ENCODE measurements at places on chromosomes 16 and 17.

- DNase-seq: no peak
These were observed 1.5 kb downstream of the HOXB3 start for GRCh38 chr17:48588528-48588927.

GRCh38 chr17:62937606-62938005, 28.4 kb upstream of the TANC2 start:
- DNase-seq: no peak

DNA sequence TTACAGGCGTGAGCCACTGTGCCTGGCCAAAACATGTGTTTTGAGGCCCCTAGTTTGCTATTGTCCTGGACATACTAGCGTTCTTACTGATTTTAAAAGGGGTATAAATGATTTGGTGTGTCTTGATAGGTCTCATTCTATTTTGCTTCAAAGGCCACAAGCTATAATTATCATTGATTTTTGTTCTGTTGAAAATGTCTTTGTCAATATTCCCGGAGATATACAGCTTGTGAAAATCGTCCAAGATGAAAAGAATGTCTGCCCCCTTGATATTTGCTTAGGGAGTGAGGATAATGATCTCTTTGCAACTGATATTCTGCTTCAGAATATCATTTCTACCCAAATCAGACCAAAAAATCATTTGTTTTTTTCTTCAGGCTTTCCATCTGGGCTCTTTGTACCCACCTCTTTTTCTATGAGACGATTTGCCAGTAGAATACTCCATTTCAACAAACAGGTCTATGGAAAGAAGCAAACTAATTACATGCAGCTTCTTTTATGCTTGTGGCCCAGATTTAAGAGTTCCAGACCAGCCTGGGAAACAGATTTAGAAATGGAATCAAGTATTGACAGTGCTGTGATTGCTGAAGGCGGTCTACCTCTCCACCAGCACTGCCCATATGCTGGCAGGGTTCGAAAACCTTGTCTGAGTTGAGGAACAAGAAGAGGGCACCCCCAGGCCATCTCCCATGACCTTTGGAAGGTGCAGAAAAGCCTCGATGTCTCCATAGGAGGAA, 14.1 kb upstream of the ST6GALNAC1 start:
- no peak for DNase-seq

- no peak for DNase-seq
These were observed 92.2 kb downstream of the TUBD1 start for GRCh38 chr17:59800530-59800942.

GRCh38 chr17:44760474-44761308, 1.9 kb downstream of the ADAM11 start:
- DNase-seq: no peak

DNA sequence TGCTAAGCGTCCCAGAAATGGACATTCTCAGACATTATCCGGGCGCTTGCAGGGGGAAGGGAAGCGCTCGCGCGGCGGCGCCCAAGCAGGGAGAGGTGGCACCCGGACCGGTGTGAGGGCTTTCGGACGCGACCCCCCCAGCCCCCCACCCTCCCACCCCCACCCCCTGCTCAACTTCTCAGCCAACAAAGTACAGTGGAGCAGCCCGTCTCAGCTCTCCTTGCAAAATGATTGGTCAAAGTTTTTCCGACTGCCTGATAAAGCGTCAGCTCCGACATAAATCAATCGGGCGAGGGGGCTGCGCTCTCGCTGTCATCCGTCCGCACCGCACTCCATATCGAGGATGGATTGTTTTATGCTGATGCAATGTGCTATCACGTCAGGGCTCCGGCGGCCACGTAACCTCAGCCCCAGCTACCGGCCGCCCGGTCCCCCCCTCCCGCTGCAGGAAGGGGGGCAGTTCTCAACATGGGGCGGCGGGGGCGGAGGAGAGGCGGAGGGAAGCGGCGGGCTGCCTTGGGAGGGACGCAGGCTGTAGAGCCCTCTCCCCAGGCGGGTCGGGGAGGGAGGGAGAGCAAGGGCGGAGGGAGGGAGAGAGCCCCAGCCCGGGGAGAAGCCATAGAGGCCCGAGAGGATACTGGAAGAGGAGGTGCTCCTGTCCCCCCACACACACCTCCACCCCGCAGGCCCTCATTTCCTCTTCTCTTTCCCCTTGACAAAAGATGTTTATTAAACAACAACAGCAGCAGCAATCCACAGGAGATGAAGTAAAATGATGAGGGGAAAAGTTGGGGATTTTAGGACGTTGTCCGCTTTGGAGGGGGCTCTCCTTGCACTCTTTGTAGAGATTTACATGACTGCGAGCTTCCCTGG, at the start of gene HOXB9:
Gene HOXB9, minus strand, starts transcription at position 114 of the 873 bp plus-strand sequence. Its CDS starts 89 bp downstream, at position 25.
- no peak for DNase-seq

- DNase-seq: no peak
These were observed 2.6 kb downstream of the CACNA1H start for GRCh38 chr16:1155353-1156054.

GRCh38 chr16:56774016-56774680, 44.2 kb downstream of the NUP93 start:
- DNase-seq: no peak

DNA sequence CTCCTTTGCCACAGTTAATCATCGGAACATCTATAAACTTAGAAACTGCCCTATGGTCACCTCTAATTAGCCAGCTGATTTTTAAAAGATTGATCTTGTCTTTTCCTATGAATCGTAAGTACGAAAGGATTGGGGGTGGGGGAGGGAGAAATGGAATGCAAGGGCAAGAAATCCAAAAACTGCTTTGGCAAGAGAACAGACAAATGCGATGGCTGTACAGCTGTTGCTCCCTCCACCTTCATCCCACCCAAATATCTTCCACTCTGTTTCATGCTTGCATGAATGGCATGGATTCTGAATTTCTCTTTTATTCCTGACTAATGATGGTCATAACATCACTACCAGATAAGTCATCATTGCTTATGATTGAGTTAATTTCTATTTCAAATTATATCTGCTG, 165.7 kb downstream of the STX8 start:
- DNase-seq: no peak

- DNase-seq: no peak
These were observed 10.9 kb downstream of the TRAF7 start for GRCh38 chr16:2166263-2167067.

DNA sequence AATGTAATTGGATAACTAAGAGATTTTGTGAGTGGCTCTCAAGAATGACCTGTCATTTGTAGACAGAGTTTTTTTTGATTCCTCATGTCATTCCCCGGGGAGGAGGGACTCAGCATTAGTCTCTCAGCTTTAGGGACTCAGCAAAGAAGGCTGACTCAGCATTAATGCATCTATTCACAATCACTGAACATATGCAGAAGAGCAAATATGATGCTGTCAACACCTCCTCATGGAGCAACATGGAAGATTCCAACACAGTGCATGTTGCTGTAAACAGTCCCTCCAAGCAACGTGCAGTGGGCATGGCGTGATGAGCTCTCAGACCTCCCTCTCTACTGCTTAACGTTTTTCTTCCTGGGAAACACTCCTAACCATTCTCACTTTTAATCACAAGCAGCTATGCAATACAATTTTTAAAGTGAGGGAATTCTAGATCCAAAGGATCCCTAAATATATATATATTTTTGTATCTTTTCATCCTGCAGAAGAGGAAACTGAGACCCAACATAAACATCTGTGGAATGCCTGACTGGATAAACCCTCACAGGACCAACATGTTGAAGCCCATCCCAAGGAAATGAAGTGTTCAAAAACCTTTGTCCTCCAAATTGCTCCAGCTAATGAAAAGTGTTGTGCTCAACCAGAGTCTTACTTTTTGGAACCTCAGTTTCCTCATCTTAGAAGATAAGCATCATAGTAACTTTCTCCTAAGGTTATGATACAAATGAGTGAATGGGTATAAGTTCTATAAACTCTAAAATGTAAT, 38.9 kb downstream of the TMEM100 start:
- no peak for DNase-seq

- no peak for DNase-seq
These were observed 127.1 kb downstream of the ENGASE start for GRCh38 chr17:79201536-79202227.

DNA sequence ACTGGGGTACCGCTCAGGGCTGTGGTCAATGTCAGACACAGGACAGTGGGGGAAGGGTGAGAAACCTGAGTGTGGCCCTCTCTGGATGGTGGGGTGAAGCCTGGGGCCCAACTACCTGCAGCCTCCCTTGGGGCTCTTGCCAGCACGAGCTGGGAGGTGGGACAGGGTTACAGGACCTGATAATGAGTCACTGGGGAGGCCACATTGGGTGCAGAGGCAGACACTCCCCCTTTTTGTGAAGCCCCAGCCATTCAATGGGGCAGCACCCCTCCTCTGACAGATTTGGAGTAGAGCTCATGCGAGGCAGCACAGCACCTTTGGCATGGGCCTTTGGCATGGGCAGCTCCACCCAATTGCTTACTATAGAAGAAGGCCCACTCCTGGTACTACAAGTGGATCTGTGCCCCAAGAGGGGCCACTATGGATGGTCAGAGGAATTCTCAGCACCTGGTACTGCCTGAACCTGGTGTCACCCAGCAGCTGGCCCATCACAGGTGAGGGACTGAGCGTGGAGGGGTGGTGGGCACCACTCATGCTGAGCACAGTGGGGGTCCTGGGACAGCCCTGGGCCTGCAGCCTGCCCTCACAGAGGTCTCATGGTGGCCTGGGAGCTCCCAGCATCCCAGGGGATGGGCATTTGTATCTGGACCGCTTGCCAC, 45.2 kb upstream of the SMPD3 start:
- no peak for DNase-seq

- peak; percentile 95 for DNase-seq
These were observed at the start of gene ETV4 for GRCh38 chr17:43546319-43547188. Gene ETV4 (minus strand): TSS chr17:43546340. CDS start chr17:43545617, 723 bp downstream.

DNA sequence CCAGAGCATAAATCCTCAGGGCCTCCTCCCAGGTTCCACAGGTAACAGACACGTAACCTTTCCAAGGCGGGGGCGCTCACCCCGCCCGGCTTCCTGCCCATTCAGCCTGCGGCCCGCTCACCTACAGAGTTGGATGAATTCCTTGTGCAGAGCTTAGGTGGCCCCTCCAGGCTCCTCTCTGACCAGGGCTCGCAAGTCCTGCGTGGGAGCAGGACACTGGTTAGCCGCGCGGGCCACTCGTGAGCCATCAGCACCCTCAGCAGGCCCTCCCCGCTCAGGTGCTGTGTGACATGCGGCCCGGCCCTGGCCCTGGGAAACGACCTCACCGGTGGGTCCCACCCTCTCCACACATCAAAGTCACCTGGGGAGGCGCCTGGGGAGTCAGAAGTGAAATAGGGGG, 528 bp downstream of the TERB1 start:
- DNase-seq: no peak

GRCh38 chr17:6107791-6108190, 37.6 kb downstream of the WSCD1 start:
- DNase-seq: no peak

DNA sequence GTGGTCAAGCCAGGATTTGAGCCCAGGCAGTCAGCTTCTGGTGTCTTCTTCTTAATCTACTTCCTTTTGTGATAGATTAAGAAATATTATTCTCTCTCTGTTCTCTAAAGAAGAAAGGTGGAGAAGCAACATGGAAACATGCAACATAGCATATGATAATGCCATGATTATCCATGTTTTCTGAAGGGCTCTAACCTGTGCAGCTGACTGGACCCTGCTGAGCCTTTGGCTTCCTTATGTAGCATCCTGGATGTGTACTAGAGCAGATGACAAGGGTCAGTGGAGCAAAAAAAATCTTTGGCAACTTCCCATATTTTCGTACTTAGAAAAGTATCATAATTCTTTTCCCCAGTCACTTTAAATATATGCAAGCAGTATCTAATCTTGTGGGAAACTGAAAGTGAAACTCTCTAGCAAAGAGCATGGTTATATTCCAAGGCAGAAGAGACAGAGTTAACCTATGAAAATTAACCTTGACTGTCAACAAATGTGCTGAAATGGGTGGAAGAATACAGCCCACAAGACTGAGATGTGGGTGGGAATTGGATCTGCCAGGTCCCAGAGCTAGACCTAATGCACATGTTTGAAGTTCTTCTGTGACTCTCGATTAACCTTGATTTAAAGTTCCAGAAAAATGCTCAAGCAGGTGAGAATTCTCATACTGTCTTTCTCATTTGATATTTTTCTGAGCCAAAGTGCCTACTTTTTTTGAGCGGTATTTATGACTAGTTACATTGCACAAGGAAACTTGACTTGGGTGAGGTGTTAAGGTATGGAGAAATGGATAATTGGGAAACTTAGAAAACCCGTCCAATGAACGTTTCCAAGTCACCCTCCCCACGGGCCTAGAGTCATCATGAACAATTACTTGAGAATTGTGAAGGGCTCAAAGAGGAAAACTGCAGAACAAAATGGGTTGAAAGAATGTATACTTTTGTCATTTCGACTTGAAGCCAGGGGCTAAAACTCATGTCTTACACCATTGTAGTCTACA, 248.6 kb downstream of the FTO start:
- DNase-seq: no peak

GRCh38 chr17:67365738-67366192, 612 bp downstream of the PSMD12 start:
- DNase-seq: no peak

GRCh38 chr17:73645050-73645871, 1.0 kb upstream of the SDK2 start:
- DNase-seq: peak; percentile 81

DNA sequence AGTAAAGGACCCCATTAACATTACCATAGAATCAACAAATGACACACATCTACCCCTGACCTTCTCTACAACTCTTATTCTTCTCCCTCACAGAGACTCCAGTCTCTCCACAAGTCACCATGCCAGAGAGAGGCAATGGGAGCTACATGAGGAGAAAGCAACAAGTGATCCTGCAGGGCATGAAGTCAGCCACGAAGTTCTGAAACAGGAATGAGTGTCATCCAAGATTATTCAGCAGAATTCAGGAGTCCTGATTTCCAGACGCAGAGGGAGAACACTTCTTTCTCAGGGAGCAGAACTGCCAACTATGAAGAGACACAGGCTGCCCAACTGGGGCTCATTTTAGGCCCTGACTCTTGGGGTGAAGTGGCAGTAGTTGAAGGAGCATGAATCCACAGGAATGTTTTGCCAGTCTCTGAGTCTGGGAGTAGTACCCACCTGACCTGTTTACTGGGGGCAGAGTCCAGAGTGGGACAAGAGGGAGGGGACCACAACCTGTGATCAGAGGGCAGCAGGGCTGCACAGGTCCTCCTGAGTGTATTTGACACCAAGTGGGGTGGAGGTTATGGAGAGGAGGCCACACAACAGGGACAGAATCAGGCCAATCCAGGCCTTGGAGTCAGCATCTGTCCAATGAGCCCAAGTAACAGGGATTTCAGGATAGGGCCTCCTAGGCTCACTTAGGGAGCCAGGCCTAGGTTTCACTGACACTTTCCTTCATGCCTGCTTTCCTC, 2.4 kb upstream of the MTMR4 start:
- no peak for DNase-seq

DNA sequence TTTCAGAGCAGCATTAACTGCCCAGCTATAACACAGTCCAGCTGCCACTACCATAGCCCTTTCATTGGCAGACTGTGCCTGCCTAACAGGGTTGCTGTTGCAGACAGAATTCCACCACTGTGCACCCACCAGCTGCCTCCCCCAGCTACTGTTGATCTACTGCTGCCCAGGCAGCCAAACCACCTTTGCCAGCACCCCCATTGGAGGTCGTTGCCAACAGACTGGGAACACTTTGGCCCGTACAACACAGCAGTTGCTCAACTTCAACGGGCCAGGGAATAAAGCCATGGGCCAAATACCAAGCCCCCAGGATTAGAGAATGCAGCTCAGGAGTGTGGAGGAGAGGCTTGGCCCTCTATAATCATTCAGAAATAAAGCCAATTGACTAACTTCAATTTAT, 473.6 kb downstream of the CDH11 start:
- no peak for DNase-seq

Data from type B pancreatic cell (in vitro differentiated cells).